ENCODE measurements at places on chromosomes 2 and 18. TPM values are rescaled to one million over a fixed set of nuclear protein-coding genes. Genes with fewer than 3 reads are reported as not detected.

DNA sequence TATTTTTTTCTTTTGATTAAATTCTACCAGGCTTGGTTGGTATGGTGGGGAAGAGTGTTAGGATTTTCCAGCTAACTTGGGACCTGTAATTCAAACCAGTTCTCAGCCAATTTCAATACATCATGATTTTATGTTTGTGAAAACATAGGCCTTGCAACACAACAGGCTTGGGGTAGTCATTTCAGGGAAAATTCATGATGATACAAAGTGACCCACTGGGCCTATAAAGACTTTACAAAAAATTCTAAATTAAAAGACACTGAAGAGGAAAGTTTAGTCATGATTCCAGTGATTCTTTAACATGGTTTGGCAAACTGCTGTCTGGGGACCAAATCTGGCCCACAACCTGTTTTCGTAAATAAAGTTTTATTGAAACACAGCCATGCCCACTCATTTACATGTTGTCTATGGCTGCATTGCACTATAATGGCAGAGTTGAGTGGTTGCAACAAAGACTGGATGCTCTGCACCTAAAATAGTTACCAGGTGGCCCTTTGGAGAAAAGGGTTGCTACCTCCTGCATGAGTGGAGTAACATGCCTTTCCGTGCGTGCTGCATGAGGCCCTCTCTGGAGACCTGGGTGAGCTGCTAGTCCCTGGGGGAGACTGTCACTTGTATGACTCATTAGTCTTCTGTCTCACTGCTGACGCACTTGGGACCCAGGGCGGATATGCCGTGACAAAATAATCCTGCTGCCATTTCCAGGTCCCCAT is 73.6 kb downstream of the NPAS2 start:
- DNase-seq = no peak

- DNase-seq = no peak
Measured at GRCh38 chr2:71348302-71348701, 16.7 kb downstream of the ZNF638 start.

GRCh38 chr2:52810460-52810859 is 957.1 kb upstream of the CHAC2 start:
- no peak for DNase-seq

IL1RN gene
- polyA plus RNA-seq = 0.29 TPM

DNA sequence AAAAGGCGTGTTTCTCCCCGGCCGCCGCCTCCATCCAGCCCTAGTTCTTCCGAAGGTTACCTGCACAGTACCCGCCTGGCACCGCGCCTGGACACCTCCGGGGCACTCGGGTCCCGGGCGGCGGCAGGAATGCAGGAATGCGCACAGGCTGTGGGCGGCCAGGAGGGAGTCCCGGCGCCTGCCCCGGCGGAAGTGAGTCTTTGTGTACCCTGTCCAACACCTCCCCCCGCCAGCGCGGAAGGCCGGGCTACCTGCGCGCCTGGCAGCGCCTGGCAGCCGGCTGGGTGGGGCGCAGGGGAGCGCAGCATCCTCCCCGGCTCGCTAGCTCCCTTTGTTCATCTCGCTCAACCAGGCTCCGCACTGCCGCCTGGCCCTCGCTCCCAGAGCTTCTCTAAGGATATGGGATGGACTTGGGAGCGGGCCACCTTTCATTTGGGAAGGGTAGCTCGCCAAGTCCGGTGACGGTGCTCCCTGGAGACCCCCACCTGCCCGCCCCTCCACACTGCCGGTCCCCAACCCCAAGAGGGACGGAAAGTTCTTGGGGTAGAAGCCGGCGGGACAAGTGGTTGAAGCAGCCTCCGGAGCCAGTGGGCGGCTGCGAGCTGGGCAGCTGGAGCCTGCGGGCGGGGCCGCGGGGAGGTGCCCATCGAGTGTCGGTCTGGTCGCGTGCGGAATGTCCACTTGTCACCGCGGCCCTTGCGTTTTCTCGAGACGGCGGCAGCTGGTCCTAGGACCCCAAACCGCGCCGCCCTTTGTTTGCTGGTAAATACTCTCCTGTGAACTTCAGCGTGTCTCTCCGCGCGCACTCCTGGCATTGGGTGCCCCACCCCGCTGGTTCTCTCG is 1.2 kb upstream of the ST6GAL2 start:
- DNase-seq = no peak

DNA sequence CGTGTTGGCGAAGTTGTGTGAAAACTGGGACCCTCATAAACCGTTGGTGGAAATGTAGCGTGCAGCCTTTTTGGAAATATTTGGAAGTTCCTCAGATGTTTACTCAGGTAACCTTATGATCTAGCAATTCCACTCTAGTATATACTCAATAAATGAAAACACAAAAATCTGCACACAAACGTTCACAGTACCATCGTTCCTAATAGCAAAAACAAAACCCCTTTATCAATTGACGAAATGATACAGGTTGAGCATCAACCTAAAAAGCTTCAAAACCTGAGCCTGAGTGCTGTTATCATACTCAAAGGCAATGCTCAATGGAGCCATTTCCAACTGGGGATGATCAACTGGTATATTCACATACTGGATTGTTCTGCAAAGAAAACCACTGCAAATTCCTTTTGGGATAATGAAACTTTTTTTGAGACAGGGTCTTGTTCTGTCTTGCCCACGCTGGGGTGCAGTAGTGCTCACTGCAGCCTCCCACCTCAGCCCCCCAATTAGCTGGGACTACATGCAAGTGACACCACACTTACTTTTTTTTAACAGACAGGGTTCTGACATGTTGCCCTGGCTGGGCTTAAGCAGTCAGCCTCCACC is 777 bp upstream of the C18orf32 start:
- DNase-seq = no peak

ZNG1B gene
- polyA plus RNA-seq = 18.0 TPM

SCN2A gene
- polyA plus RNA-seq = 0.65 TPM

GRCh38 chr2:221370857-221371211 is 201.3 kb downstream of the EPHA4 start:
- DNase-seq = no peak

DNA sequence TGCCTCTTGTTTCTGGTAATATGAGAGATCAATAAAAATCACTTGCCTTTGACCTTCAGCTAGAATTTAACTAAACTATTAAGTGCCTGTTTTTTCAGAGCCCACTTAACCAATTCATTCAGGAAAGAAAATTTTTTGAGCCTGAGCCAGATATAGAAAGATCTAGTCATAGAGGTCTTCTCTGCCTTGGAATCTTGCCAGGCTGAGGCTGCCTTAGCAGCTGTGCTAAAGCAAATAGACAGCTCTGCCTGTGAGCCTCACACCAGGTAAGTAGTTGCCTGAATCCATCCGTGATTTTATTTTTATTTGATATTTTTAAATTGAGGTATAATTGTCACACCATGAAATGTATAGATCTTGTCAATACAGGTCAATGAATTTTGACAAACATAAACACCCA is 27.4 kb downstream of the EVX2 start:
- no peak for DNase-seq

UBE2F gene
- 22.2 TPM for polyA plus RNA-seq

TMEM247 gene
- polyA plus RNA-seq = not detected

KCNJ13 gene
- not detected for polyA plus RNA-seq

C2orf66 gene
- polyA plus RNA-seq = 0.07 TPM

DNA sequence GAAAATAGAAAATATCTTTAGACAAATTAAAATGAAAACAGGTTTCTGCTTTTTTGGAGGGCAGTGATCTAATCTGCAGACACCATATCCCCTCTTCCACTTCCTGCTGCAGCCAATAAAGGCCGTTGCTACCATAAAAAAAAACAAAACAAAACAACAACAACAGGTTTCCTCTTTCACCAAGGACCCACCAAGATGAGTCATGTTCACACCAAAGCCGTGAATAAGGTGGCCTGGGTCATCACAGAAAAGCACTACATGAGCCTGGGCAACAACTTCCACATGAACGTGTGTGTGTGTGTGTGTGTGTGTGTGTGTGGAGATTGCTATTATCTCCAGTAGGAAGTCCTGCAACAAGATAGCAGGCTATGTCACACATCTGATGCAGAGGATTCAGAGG is 24.8 kb upstream of the TFCP2L1 start:
- DNase-seq = no peak

CDCA7 gene
- polyA plus RNA-seq = 2.5 TPM

RGPD8 gene
- polyA plus RNA-seq = 3.3 TPM

GBX2 gene
- not detected for polyA plus RNA-seq

All from ovary (tissue), 10 donors.